GM04504 (cell line): ENCODE measurements at places on chromosomes 6 and 20.

- no peak for DNase-seq
These were observed 86.2 kb upstream of the F13A1 start for GRCh38 chr6:6406715-6407070.

DNA sequence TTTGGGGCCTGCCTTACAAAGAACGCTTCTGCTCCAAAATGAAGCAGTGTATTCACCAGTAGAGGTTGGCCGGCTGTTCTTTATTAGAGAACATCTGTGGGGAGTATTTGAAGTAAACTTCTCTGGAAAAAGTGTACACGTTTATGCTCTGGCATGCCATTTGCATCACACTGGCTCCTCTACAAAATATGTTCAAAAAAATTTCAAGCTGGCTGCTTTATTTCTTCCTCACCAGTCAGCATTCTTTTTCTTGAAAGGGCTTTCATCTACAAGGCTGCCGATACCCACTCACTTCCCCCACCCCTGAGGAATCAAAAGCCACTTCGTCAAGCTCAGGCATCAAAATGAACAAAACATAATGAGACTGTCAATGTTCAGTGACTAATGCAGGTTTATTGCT is 294.1 kb downstream of the TFAP2B start:
- no peak for DNase-seq

GRCh38 chr20:55540013-55540412 is 465.3 kb downstream of the CBLN4 start:
- no peak for DNase-seq

- no peak for DNase-seq
These were observed 17.8 kb downstream of the EEF1E1 start for GRCh38 chr6:8084586-8084985.

DNA sequence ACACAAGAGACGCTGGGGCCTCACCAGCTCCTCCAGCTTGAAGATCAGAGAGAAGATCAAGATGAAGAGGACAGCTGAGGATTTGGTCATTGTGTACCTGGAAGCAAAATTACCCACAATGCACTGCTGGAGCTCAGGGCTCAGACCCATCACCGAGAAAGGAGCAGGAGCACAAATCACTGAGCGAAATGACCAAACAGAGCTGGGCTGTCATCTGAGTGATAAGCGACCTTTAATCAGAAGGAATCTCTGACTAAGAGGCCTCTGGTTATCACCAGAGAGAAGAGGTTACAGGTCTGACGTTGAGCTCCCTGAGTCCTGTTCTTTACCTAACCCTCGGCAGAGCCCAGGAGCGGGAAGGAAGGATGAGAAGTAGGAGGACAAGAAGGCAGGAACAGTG is 47.5 kb upstream of the CDH22 start:
- DNase-seq, result no peak

DNA sequence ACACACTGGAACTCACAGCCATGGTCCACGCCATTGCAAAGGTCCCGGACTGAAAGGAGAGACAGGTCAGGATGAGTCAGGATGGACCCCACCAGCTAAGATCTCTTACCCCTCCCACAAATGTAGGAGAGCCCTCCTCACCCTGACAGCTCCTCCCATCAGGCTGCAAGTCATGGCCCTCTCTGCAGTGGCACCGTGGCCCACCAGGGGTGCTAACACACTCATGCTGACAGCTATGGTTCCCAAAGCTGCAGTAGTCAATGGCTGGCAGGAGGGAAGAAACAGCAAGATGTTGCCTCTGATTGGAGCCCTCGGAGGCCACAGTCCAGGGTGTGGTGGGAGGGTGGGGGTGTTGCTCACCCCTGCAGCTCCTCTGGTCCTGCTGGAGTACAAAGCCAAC is 5.7 kb upstream of the RBPJL start:
- DNase-seq, result no peak

- no peak for DNase-seq
These were observed 649.7 kb upstream of the GJE1 start for GRCh38 chr6:141482796-141483597.

GRCh38 chr6:126531840-126532239 is 191.9 kb downstream of the CENPW start:
- DNase-seq, result no peak

- DNase-seq, result no peak
These were observed 42.0 kb downstream of the ERMARD start for GRCh38 chr6:169793408-169793807.

- no peak for DNase-seq
These were observed 31.9 kb upstream of the ZNF217 start for GRCh38 chr20:53625311-53626129.

DNA sequence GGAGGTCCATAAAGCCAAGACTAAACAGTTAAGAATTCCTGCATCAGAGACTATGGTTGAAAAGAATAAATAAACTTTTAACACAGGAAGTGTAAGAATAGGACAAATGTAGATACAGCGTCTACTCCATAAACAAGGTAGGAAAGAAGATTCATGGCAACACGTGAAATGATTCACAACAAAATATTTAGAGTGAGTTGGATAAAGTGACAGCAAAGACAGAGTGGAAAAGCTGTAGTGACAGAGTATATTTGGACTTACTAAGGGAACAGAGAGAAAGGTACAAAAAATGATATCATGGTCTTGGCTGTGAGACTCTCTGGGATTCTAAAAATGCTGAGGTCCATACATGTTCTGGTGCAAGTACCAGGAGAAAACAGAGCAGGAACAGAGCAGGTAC is 21.9 kb upstream of the KIAA0408 start:
- no peak for DNase-seq
